ENCODE measurements at places on chromosomes 2 and 18. TPM values are rescaled to one million over a fixed set of nuclear protein-coding genes. Genes with fewer than 3 reads are reported as not detected.

Gene FAM110C
- total RNA-seq, result 7.4 TPM

Gene FOXI3
- 0.25 TPM for total RNA-seq

Gene SKOR2
- not detected for total RNA-seq

Gene IMPACT
- 19.2 TPM for total RNA-seq

Gene KIAA2012
- total RNA-seq, result 0.98 TPM

Gene LOXL3
- 11.1 TPM for total RNA-seq

Gene CCDC68
- 1.2 TPM for total RNA-seq

Gene HADHB
- 33.7 TPM for total RNA-seq

Gene GCKR
- total RNA-seq, result 0.49 TPM

Gene NT5DC4
- total RNA-seq, result not detected

Gene CIAO1
- total RNA-seq, result 56.3 TPM

Gene GALR1
- under 0.01 TPM for total RNA-seq

Gene EVX2
- not detected for total RNA-seq

All from temporal lobe (tissue), 4 donors.